Stimulated activated naive B cell treated with anti-CD40 and anti-IgM and Interleukin-4, amounts not matched to agents 10 μg/mL and 1 μg/mL and 100 μg/mL, for 72 hours (primary cell): ENCODE measurements at places on chromosomes 4 and X.

- H3K4me3 ChIP-seq = no peak overlapping the region
- H3K27me3 ChIP-seq = no peaks in the 10 kb centered on the region
Observed at GRCh38 chr4:140374130-140374477, 658 bp downstream of the SCOC start.

DNA sequence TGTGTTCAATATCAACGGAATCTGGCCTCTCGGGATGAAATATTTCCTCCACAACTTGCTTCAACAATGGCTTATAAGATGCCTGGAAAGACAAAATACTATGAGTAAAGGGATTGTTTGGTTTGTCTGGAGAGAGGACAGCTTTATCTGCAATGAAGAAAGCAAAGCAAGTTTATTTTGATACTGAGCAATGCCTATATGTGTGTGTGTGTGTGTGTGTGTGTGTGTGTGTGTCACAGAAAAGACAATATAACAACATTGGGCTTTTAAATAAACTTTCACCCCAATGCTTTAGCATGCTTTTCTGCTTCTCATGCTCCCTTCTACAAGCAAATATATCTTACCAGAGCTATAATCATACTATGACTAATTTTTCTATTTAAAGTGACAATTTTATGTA, 45.4 kb downstream of the RASL11B start:
- no peak overlapping the region for H3K4me3 ChIP-seq
- peaks cover 4% of the 10 kb centered on the region for H3K4me1 ChIP-seq
- no peaks in the 10 kb centered on the region for H3K27me3 ChIP-seq
- H3K27ac ChIP-seq = no peak overlapping the region
- H3K36me3 ChIP-seq = peaks cover 61% of the 10 kb centered on the region

GRCh38 chrX:132677233-132677716, 188.4 kb upstream of the MBNL3 start:
- peaks cover 5% of the 10 kb centered on the region for H3K27me3 ChIP-seq
- H3K27ac ChIP-seq = no peak overlapping the region
- H3K4me3 ChIP-seq = no peak overlapping the region
- no peaks in the 10 kb centered on the region for H3K4me1 ChIP-seq
- DNase-seq = no peak

- H3K4me3 ChIP-seq = no peak overlapping the region
- peaks cover 19% of the 10 kb centered on the region for H3K4me1 ChIP-seq
- no peak overlapping the region for H3K27ac ChIP-seq
- no peaks in the 10 kb centered on the region for H3K36me3 ChIP-seq
- peaks cover 20% of the 10 kb centered on the region for H3K27me3 ChIP-seq
Observed at GRCh38 chr4:140251571-140251970, 97.6 kb upstream of the MAML3 start.

DNA sequence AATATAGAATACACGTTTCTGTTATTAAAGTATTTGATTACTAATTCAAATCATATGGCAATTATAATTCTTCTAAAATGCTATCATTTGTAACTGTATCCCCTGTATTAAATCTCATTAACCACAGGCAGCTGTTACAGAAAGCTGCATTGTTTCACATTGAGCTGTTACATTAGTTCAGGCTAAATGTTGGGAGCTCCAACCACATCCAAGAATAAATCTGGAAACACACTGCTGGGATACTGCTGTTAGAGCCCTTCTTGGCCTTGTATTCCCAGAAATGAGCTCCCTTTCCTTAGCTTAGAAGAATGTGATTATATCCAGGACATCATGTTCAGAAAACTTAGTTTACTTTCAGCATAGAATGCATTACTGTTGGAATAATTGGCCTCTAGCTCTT, 48.2 kb downstream of the GUCY1B1 start:
- no peak overlapping the region for H3K4me3 ChIP-seq
- no peaks in the 10 kb centered on the region for H3K4me1 ChIP-seq
- H3K27me3 ChIP-seq = no peaks in the 10 kb centered on the region
- no peaks in the 10 kb centered on the region for H3K36me3 ChIP-seq

DNA sequence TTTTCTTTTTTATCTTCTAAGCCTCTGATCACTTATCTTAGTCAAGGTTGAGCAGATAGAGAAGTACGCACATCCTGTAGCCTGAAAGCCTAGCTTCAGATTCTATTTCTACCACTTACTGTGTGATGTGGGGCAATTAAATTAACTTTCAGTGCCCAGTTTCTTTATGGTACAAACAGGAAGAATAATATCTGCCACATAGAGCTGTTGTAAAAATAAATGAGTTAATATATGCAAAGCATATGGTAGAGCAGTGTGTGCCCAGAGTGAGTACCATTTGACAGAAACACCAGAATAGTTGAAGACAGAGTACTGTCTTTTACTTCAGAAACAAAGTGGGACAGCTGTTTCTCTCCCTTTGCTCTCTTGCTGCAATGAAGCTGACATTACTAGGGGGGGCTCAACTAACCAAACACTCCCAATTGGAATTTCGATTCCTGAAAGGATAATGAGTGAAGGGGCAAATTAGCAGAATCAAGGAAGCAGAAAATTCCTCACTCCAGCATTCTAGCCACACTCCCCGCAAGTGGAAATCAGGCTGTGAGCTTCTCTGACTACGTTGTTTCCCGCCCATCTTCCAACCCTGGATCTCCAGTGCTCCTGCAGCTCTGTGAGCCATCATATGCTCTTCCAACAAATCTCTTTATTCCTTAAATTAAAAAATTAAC, 80.4 kb downstream of the MAPK10 start:
- no peaks in the 10 kb centered on the region for H3K36me3 ChIP-seq
- no peaks in the 10 kb centered on the region for H3K4me1 ChIP-seq
- no peak overlapping the region for H3K27ac ChIP-seq
- no peak for DNase-seq
- H3K27me3 ChIP-seq = peaks cover 7% of the 10 kb centered on the region
- no peak overlapping the region for H3K4me3 ChIP-seq

- H3K27me3 ChIP-seq = no peaks in the 10 kb centered on the region
- no peaks in the 10 kb centered on the region for H3K4me1 ChIP-seq
- DNase-seq = no peak
- no peak overlapping the region for H3K4me3 ChIP-seq
- no peak overlapping the region for H3K27ac ChIP-seq
Observed at GRCh38 chrX:38206036-38206435, 14.6 kb downstream of the SRPX start.

DNA sequence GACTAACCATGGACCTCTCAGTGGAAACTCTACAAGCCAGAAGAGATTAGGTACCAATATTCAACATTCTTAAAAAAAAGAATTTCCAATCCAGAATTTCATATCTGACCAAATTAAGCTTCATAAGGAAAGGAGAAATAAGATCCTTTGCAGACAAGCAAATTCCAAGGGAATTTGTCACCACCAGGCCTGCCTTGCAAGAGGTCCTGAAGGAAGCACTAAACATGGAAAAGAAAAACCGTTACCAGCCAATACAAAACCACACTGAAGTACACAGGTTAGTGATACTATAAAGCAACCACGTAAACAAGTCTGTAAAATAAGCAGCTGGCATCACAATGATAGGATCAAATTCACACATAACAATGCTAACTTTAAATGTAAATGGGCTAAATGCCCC, 156.6 kb downstream of the FAM13A start:
- H3K27me3 ChIP-seq = no peaks in the 10 kb centered on the region
- H3K4me3 ChIP-seq = no peak overlapping the region
- H3K4me1 ChIP-seq = no peaks in the 10 kb centered on the region
- DNase-seq = no peak
- H3K27ac ChIP-seq = no peak overlapping the region

DNA sequence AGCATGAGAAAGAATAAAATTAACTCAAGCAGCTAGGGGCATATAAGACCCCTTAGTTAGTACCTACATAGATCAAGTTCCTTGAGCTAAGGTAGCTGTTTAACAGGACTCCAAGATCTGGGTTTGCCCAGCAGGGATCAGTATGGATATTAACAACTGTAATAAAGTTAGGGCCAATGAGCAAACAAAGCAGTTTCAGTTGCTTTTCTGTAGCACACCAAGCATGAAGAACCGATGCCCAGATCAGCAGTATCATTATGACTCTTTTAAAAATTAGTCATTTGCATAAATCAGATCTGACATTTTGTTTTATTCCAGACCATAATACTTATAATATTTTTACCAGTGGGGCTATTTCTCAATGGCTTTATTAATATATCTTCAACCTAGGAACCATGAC, 80.9 kb downstream of the C4orf33 start:
- H3K27ac ChIP-seq = no peak overlapping the region
- no peak for DNase-seq
- no peaks in the 10 kb centered on the region for H3K36me3 ChIP-seq
- H3K4me3 ChIP-seq = no peak overlapping the region
- peaks cover 8% of the 10 kb centered on the region for H3K27me3 ChIP-seq
- H3K4me1 ChIP-seq = no peaks in the 10 kb centered on the region

- no peak overlapping the region for H3K4me3 ChIP-seq
- DNase-seq = no peak
- no peaks in the 10 kb centered on the region for H3K27me3 ChIP-seq
- no peaks in the 10 kb centered on the region for H3K4me1 ChIP-seq
- no peak overlapping the region for H3K27ac ChIP-seq
Observed at GRCh38 chr4:58261526-58261925, 1151.3 kb upstream of the IGFBP7 start.

GRCh38 chr4:25448379-25449109, 71.5 kb downstream of the ANAPC4 start:
- peaks cover 7% of the 10 kb centered on the region for H3K27me3 ChIP-seq
- no peaks in the 10 kb centered on the region for H3K4me1 ChIP-seq
- no peak overlapping the region for H3K4me3 ChIP-seq

DNA sequence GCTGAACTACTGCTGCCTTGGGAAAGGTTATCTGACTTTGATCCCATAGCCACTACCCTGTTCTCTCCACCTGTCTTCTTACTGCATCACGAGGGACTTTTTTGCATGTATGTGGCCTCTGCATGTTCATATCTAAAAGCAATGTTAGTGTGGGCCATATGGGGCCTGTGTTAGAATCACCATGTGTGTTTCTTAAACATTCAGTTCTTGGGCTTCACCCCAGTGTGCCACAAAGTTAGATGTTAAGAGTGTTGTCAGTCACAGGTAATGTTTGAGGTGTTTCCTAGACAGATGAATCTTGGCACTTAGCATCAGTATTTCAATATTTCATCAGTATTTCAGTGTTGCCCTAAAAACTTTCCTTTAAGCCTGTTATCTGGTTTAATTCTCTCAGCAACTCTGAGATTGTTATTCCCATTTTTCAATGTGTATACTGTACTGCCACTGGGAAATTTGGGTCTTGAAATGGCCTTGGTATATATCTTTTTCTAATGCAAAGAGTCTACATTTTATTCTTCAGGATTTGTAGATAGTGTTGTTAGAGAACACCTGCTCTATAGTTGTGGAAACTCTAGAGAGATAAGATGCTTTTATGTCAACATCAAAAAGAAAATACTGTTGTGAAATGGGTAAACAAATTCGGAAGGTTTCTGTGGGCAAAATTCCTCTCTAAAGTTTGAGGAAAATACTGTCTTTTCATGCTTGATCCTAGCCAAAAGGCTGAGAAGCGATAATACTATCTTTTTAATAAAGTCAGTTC, 259.7 kb downstream of the BMPR1B start:
- H3K4me1 ChIP-seq = no peaks in the 10 kb centered on the region
- H3K4me3 ChIP-seq = no peak overlapping the region
- H3K27me3 ChIP-seq = no peaks in the 10 kb centered on the region
- DNase-seq = no peak
- no peak overlapping the region for H3K27ac ChIP-seq
- H3K36me3 ChIP-seq = no peaks in the 10 kb centered on the region

DNA sequence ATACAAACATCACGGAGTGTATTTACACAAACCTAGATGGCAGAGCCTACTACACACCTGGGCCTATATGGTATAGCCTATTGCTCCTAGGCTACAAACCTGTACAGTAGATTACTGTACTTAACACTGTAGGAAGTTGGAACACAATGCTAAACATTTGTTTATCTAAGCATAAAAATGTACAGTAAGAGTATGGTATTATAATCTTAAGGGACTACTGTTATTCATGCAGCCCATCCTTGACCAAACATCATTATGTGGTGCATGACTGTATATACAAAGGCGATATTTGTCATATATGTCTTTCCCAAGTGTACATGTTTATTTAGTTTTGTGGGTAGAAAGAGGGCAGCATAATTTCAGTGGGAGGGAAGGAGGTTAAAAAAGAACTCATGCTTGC, 177.7 kb upstream of the FSTL5 start:
- no peaks in the 10 kb centered on the region for H3K27me3 ChIP-seq
- DNase-seq = no peak
- H3K4me1 ChIP-seq = peaks cover 2% of the 10 kb centered on the region

DNA sequence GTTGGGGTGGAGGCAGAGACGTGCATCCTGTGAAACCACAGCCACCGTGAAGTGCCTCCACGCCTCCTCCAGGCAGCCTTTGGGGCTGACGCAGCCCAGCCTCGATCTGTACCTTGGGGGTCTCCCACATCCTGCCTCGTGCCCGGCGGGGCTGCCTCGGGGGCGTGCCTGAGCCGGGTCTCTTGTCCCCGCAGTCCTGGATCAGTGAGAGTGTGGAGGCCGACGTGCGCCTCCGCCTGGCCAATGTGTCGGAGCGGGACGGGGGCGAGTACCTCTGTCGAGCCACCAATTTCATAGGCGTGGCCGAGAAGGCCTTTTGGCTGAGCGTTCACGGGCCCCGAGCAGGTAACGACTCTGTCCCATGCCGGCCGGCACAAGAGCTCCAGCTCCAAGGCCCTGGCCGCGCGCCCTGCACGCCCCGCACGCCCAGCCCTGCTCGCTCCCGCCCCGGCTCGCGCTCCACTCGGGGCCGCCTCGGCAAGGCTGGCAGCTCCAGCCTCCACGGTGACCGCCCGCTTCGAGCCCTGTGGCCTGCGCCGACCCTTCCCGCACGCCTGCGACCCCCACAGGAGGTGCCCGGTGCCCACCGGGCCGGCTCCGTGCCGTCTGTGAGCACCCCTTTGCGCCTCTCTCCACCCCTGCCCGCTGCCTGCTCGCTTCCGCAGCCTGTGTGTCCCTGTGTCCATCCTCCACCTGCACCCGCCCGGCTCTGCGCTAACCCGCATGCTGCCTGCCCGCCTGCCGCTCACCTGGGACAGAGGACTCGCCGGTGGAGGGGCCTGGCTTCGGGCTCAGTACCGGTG, 9.8 kb downstream of the FGFR3 start:
- peaks cover 20% of the 10 kb centered on the region for H3K27me3 ChIP-seq
- no peak overlapping the region for H3K27ac ChIP-seq
- H3K4me1 ChIP-seq = no peaks in the 10 kb centered on the region
- no peaks in the 10 kb centered on the region for H3K36me3 ChIP-seq
- DNase-seq = no peak

DNA sequence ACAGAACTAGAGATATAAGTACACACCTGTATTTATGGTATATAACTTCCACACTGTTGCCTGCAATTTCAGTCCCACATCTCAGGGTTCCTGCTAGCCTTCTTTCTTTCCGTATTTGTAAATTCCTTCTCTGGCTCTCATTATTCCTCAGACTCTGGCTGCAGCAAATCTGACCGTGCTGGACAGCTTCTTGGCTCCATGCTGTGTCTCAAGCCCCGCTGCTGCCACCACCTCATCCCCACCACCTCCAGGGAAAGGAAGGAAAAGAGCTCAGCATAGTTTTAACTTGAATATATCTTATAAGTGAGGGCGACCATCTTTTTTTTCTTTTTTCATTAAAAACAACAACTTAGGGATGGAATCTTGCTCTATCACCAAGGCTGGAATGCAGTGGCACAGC, 155.6 kb upstream of the CXCL13 start:
- H3K36me3 ChIP-seq = no peaks in the 10 kb centered on the region
- DNase-seq = no peak
- no peaks in the 10 kb centered on the region for H3K27me3 ChIP-seq
- no peak overlapping the region for H3K4me3 ChIP-seq
- no peak overlapping the region for H3K27ac ChIP-seq
